Ureter (tissue), 1 donor: ENCODE measurements at places on chromosomes 4 and X. TPM values are rescaled to one million over a fixed set of nuclear protein-coding genes. Genes with fewer than 3 reads are reported as not detected.
A peak's percentile ranks its signal among the peaks of the same experiment; 100 is the strongest.

LAMTOR3 gene
- total RNA-seq, result 48.2 TPM

LGI2 gene
- 1.5 TPM for total RNA-seq

MAGEB18 gene
- total RNA-seq, result not detected

FGA gene
- 1.2 TPM for total RNA-seq

RPL9 gene
- total RNA-seq, result 1,753 TPM

SSX7 gene
- not detected for total RNA-seq

TMEM154 gene
- total RNA-seq, result 86.5 TPM

SMIM31 gene
- 4.6 TPM for total RNA-seq

NEK1 gene
- 19.3 TPM for total RNA-seq

NCAPG gene
- total RNA-seq, result 0.94 TPM

GRCh38 chr4:147528054-147528453 lies 47.2 kb downstream of the EDNRA start:
- DNase-seq, result no peak

GRCh38 chr4:55528491-55528890 lies 18.2 kb downstream of the CLOCK start:
- no peak for DNase-seq

DNA sequence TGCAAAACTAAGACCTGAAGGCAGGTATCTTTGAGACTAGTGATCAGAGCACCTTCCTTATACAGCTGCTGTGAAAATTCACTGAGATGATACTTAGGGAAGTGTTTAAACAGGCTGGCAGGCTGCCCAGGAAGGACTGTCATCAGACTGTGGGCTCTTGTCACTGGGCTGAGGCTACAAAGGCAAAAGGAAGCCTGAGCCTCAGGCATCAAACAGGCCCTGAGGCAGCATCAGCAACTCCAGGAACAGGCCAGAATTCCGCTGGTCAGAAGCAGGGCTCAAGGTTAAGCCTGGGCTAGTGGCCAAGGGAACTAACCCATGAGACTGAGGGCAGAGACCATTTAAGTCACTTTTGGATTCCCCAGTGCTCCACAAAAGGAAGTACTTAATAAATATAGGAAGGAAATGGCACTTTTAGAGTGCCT lies 12.8 kb downstream of the PJA1 start:
- peak; percentile 48 for DNase-seq

- DNase-seq, result no peak
Measured at GRCh38 chr4:36285784-36286480, 4.5 kb downstream of the DTHD1 start.

GRCh38 chr4:163540977-163541376 lies 46.5 kb downstream of the TMA16 start:
- DNase-seq, result no peak

GRCh38 chr4:37646247-37646646 lies 39.9 kb downstream of the RELL1 start:
- no peak for DNase-seq

DNA sequence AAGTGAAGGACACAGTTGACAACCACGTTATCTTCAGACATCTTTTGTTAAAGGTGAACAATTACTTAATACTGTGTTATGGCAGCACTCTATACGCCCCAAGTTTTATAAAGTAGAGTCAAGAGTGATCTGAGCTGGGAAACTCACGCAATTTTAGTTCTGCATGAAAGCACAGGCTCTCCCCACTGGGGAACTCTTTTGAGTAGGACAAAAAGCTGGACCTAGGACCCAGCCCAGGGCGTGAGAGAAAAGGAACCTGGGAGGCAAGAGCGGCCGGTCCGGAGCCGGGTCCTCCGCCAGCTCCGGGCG lies 152.6 kb upstream of the SLC4A4 start:
- no peak for DNase-seq

GRCh38 chr4:126306152-126306869 lies 991.6 kb downstream of the FAT4 start:
- no peak for DNase-seq

DNA sequence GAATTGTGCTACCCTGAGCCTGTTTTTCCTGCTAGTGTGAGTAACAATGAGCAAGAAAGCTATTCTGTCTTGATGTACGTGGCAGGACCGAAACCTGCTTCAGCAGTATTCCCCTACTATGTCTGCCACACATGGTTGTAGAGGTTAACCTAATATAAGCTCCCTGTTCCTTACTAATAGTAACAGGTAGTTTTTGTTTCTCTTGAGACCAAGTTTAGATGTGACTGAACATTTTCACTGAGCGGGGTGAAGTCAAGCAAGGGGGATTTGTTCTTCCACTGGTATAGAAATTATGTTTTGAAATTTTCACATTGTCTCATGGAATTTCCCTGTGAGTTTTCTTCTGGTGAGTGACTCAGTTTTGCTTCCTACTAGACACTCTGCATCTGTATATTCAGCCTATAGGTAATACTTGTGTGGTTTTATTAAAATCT lies 37.3 kb downstream of the RRAGB start:
- DNase-seq, result no peak

DNA sequence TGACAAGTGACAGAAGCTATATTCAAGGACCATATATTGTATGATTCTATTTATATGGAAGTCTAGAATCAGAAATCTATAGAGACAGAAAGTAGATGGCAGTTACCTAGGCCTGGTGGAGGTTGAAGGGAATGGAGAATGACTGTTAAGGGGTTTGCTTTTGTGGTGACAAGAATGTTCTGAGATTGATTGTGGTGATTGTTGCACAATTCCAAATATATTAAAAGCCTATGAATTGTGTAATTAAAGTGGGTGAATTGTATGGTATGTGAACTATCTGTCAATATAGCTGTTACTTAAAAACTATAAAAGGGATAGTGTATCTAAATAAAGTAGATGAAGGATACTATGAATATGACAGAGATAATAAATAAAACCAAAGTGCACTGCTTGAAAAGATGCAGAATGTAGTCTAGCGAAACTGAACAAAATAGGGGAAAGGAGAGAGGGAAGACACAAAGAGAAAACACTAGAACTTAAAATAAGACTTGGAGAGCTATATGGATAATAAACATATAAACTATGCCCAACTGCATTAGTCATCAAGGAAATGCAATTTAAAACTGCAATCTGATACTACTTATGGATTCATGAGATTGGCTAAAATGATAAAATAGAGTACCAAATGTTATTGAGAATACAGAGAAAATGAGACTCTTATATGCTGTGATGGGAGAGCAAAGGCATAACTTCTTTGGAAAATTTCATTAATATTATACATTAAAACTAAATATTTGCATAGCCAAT lies 82.1 kb upstream of the BANK1 start:
- no peak for DNase-seq

DNA sequence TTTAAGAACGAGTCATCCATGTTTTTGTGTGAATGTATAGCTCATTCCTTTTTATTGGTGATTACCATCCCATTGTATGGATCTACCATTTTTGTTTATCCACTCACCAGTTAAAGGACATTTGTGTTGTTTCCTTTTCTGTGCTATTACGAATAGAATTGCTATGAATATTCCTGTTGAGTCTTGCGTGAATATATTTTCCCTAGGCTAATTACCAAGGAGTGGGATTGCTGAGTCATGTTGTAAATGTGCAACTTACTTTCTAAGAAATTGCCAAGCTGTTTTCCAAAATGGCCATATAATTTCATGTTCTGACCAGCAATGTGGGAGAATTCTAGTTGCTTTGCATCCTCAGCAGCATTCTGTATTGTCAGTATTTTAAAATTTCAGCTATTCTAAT lies 51.3 kb downstream of the YIPF6 start:
- no peak for DNase-seq
